Cardiac muscle cell (in vitro differentiated cells and primary cell): ENCODE measurements at places on chromosomes 1 and 21. TPM values are rescaled to one million over a fixed set of nuclear protein-coding genes. Genes with fewer than 3 reads are reported as not detected.
A peak's percentile ranks its signal among the peaks of the same experiment; 100 is the strongest.

GRCh38 chr1:114094363-114094634 is 59.4 kb downstream of the SYT6 start:
- DNase-seq = peak; percentile 26

GRCh38 chr1:63931468-63931867 is 157.7 kb downstream of the ROR1 start:
- DNase-seq = no peak

GUCA2A gene
- total RNA-seq = not detected in 2 replicates

NES gene
- total RNA-seq = 302 and 391 TPM in 2 replicates

- DNase-seq = peak; percentile 95
Observed at GRCh38 chr1:109112652-109113285, 1.1 kb upstream of the ELAPOR1 start.
